Lower leg skin (tissue), 4 donors: ENCODE measurements at places on chromosomes 12 and 14.

DNA sequence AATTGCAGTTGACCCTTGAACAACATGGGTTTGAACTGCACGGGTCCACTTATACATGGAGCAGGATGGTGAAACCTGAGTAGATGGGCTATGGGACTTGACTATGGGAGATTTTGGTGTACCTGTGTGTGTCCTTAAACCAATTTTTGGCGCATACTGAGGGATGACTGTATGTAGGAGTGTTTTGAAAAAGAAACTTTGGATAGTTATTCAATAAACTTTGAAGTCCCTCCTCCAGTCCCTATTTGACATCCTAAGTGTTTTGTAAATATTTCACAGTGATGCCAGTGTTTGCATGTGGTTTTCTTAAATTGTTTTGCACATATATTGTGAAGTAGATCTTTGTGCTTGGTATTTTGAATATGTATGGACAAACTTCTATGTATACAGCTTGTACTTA lies 12.4 kb downstream of the KTN1 start:
- DNase-seq, result no peak

GRCh38 chr12:109020146-109020795 lies 597 bp downstream of the SVOP start:
- DNase-seq, result peak; percentile 40

DNA sequence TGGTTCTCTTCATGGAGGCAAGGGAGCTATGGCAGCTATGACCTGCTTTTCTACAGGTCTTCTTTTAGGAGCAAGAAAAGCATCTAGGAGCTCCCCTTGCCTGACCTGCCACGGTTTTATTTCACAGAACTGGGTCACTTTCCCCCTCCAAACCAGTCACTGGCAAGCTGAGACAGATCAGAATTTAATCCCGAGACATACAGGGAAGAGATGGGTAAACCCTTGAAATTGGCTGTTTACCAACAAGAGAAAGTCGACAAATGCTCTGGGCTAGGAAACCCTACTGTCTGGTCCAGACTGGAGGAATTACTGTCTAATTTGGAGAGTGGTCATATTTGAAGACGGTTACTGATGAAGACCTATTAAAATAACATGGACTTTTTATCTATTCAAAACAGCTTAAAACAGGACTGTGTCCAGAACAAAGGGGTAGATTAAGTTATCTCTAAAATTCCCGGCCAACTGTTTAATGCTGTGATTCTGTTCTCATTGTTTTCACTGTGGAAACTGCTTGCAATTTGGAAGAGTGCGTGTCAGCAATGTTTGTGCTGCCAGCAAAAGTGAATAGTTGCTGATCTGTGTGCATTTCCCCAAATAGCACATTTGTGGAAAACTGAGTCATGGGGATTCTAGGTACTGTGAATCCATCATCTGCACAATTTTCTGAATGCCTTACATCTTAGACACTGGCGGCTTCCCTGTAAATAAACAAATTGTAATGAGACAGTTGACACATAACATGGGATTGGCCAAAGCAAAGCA lies 73.4 kb upstream of the EEA1 start:
- DNase-seq, result peak; percentile 59

DNA sequence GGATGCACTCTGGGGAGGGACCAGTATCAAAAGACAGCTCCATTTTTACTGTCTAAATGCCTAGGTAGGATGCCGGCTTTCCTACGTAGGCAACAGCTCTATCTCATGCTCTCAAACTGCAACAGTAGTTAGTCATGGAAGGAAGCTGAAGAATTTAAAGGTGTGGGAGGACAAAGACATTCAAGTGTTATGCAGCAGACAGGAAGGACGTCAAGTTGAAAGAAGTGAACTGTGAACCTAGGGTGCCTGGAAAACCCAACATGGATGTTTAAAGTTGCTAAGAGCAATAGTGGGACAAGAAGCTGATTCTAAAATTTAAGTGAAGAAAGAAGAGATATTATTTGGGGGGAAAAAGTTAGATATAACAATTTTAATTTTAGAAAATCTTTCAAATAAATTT lies 5.9 kb downstream of the SEC23A start:
- DNase-seq, result no peak

GRCh38 chr14:35533357-35534207 lies at the start of gene INSM2:
Gene INSM2, plus strand, starts transcription at chr14:35534164. Its CDS starts 89 bp downstream, at chr14:35534253.
- DNase-seq, result peak; percentile 22

DNA sequence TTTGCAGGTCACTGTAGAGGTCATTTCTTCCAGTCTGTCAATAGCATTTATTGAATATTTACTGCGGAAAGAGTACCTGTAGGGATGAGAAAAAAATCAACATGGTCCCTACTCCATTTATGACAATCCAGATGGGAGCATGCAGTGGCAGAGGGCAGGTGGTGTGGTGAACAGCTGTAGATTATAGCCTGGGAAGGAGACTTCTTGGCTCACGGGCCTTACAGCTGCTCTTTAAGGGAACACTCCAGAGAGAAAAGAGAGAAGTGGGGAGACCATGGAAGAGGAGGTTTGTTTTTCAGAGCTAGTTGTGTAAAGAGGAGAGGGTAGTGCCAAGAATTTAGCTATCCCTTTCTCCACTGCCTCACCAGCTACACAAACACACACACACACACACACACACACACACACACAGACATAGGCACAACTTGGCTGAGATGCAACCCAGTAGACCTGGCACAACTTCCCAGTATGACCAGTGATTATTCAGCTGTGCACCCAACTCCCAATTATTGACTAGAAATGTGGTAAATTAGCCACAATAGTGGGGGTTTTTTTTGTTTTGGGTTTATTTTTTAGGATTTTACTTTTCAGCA lies 41.0 kb downstream of the GPHB5 start:
- DNase-seq, result no peak

GRCh38 chr12:15808652-15809051 lies 19.5 kb upstream of the EPS8 start:
- no peak for DNase-seq

GRCh38 chr12:113923251-113923650 lies 42.9 kb downstream of the RBM19 start:
- no peak for DNase-seq

DNA sequence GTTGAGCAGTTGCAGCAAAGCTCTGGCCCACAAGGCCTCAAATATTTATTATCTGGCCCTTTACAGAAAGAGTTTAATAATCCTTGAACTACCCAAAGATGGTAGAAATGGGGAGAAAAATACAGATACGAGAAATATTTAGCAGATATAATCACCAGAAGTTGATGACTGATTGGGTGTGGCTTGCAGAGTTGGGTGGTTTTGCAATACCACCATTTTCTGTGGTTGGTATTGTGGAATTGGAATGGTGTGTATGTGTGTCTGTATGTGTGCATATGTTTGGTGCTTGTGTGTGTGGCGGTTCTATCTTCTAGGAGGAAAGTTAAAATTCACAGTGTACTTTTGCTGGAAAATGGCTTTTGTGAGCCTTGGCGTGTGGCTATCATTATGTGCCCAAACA lies 85.4 kb upstream of the MANSC4 start:
- no peak for DNase-seq

DNA sequence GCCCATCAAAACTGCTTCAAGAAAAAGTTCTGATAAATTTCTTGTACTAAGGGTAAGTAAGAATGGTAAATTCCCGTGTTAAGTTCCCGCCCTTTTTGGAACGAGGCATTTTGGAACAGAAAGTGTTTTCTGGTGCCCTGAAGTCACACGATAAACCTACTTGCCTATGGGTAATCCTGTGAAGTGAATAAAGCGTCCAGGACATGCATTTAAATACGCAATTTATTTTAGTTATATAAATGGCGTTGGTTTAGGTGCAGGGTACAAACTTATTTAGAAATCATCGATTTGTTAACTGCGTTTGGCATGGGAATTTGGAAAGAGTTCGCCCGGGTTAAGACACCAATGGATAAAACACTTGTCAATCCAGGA lies 715 bp upstream of the RAP1B start:
- DNase-seq, result no peak

DNA sequence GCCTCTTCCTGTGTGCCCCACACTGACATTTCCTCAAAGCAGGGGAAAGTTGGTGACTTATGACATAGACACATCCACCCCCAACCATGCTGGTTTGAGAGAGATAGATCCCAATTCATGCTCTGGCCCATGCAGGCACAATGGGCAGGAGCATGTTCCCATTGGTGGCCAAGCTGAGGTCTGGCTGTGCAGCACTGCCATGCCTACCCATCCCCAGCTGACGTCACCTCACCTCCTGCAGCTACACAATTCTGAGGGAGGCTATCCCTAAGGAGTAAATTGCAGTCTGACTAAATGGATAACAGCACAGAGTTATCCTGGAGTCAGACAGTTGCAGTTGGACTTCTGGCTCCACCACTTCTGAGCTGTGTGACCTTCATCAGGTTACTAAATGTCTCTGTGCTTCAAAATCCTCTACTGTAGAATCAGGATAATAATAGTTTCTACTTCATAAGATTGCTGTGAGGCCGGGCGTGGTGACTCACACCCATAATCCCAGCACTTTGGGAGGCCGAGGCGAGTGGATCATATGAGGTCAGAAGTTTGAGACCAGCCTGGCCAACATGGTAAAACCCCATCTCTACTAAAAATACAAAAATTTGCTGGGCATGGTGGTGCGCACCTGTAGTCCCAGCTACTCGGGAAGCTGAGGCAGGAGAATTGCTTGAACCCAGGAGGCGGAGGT lies 323.9 kb downstream of the BCL11B start:
- peak; percentile 56 for DNase-seq

DNA sequence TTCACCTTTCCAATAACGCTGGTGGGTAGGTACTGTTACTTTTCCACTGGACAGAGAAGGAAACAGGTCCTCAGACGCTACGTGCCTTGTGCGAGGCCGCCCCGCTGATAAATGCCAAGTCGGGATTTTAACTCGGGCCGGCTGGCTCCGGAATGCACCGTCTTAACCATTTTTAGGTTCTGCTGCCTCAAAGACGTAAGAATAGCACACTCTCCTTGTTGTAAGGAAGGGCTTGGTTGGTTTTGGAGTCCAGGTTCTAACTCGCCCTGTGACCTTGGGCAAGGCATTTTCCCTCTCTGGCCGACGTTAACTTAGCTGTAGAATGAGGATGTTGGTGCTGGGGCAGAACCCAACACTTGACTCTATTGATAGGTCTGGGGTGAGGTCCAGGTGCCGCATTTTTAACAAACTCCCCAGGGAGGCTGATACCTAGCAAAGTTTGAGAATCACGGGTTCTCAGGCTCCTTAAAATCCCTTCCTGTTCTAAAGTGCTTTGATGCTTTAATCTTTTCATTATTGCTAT lies 814 bp downstream of the ANKRD13A start:
- DNase-seq, result peak; percentile 88

- peak; percentile 82 for DNase-seq
Observed at GRCh38 chr14:68729556-68729955, 63.3 kb downstream of the ZFP36L1 start.

GRCh38 chr14:96214793-96215192 lies 10.2 kb downstream of the BDKRB2 start:
- no peak for DNase-seq

DNA sequence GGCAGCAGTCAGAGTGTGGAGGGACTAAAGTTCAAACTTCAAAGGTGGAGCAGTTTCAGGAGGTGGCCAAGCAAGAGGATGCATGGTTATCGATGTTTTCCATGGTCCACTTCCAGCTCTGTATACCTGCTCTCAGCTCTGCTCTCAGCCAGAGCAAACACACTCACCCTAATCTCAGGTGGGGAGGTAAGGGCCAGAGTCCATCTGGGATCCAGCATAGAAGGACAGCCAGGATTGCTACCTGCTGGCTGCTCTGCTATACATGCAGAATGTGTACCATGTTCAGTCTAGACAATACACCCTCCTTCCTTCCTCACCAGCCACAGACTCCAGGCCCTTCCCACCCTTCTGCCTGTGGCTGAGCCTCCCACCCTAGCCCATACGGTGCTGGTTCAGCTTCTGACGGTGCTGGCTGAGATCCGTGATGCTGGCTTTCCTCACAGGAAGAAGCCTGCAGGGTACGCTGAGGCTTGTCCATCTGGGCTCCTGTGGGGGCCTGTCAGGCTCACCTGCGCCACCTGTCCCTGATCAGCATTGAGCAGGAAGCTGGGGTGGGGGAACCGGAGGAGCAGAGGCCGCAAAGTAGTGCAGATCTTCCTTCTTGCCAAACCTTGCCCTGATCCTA lies 2.4 kb downstream of the CBLN3 start:
- no peak for DNase-seq

DNA sequence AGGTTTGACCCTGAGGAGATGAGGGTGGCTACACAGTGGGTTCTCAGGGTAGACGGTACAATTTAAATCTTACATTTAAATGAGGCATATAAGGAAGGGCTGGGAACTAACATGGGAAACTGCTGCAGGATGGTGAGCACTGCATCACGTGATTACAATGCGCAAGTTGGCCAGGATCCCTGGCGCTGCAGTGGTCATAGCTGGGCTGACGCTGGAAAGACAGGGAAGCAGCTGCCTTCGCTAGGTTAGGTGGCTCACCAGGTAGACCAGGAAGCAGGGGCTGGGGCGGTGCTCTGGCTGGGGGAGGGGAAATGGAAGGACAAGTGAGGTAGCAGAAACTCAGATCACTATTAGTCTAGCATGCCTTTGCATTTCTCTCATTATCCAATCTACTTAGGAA lies 149.9 kb downstream of the FOXN3 start:
- no peak for DNase-seq

DNA sequence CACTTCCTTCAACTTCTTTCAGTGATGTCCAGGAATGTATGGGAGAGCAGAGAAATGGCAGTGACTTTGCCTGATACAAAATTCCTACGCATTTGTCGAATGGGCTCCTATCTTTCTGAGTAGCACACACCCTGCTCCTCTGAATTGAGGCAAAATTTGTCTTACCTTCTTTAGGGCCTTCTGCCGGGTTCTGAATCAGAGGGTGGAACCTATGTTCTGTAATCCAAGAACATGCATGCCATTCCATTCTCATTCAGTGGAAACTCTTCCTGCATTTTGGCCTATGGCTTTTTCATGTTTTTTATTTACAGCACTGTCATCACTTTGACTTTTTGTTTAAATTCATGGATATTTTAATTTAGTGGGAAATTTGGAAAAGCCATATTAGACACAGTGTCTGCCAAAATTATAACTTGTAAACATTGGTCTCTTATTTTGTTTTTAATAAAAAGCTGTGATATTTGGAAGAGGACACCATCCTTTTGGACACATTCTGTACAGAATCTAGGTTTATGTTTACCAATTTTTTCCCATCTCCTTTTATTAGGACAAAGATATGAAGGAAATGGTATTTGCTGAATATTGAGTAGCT lies 402.2 kb upstream of the FAR2 start:
- no peak for DNase-seq

DNA sequence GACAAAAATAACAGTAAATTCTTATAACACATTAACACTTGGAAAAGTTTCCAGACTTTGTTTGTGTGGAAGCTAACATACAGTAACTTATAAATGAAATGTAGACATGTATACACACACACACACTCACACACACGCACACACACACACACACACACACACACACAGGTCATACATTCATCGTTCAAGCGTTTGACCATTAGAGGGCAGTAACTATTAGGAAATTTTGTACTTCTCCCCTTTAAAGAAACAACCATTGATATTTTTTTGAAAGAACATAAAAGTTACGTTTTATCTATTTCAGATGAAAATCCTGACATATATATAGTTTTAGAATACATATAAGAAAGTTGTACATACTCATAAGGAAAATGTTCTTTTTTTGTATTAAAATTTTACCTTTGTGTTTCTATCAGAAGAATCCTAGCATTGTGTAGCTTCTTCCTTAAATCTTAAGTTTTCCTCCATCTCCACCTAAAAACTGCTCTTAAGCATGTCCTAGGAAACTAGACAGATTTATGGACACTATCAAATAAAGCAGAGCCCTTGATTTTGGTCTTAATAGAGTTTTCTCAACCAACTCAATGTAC lies 29.0 kb downstream of the PTPRQ start:
- DNase-seq, result no peak
